ENCODE measurements at places on chromosomes 1 and 21.

DNA sequence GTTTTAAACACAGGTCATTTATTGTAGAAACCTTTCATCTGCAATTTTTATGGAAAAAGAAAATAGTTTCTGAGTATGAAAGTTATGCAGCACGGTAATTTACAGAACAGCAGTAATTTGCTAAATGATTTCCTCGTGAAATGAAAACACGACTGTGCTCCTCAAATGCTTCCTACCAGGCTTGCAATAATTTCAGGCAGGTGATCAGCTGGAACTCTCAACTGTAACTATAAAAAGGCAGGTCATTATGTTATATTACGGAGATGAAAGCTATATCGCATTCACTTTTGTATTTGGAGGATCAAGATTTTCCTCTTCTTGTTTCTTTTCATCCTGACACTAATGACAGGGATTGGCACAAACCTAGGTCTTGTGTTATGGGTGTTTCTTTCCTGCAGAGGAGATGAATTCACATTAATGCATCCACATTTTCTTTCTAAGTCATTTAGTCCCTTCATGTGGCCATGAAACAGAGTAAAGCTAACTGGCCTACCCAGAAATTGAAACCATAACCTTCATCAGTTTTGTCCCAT, 57.4 kb downstream of the SAMSN1 start:
- DNase-seq, result no peak

DNA sequence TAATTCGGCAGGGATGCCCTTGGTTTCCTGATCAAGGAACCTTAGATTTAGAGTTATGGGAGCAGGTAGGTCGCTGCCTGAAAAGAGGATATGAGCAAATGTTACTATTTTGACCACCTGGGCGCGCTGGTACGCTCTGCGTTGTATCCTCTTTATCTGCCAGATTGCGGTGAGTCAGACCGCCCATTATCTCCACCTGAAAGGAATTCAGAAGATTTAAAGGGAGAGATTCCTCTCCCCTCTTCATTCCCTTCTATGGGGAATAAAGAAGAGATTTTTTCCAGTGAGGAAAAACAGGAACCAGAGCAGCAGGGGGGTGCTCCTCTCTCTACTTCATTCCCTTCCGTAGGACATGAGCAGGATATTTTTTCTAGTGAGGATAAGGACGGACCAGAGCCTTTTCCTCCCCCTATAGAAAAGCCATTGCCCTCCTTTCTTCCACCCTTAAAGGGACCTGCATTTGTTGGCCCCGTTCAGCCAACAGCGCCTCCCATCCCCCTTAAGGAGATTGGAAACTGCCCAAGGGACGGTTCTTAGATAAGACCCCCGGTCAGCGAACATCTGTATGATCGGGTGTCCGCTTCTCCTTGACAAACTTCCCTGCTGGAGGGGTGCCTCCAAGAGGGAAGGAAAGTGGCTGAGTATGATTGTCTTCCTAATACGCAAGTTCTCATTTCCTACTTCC, 34.1 kb downstream of the CLCA1 start:
- no peak for DNase-seq

- DNase-seq, result no peak
Measured at GRCh38 chr1:110341146-110341871, 2.1 kb downstream of the RBM15 start.

GRCh38 chr21:33825915-33826314, 89.7 kb downstream of the ATP5PO start:
- no peak for DNase-seq

DNA sequence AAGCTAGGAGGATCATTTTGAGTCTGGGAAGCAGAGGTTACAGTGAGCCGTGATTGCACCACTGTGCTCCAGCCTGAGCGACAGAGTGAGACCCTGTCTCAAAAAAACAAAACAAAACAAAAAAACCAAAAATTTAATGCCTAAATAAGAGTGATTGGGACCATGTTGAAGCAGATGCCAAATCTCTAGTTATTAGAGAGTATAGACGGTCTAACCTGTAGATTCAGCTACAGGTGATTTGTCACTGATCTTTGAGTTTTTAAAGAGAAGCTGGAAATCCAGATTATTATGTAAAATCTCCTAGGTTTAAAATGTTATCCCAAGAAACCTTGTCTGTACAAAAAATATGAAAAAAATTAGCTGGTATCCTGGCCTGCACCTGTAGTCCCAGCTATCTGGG, 11.5 kb downstream of the HDAC1 start:
- DNase-seq, result no peak

DNA sequence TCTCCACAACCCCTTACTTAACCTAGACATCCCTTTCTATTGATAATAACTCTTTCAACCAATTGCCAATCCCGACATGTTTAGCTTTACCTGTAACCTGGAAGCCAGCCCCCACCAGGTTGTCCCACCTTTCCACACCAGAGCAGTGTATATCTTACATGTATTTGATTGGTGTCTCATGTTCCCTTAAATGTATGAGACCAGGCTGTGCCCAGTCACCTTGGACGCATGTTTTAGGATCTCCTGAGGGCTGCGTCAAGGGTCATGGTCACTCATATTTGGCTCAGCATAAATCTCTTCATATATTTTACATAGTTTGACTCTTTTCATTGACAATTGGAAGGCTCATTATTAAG, 5.3 kb upstream of the SLC19A1 start:
- no peak for DNase-seq

All from activated T-cell treated with anti-CD3 and anti-CD28 coated beads for 4 hours (primary cell).